Psoas muscle (tissue), 8 donors: ENCODE measurements at places on chromosomes 4 and X.

GRCh38 chrX:73668779-73669178 lies 105.8 kb downstream of the CHIC1 start:
- no peak for DNase-seq

- DNase-seq = no peak
Observed at GRCh38 chrX:34382416-34382815, 250.3 kb upstream of the FAM47A start.

GRCh38 chrX:133943507-133943906 lies 41.9 kb downstream of the GPC3 start:
- no peak for DNase-seq

DNA sequence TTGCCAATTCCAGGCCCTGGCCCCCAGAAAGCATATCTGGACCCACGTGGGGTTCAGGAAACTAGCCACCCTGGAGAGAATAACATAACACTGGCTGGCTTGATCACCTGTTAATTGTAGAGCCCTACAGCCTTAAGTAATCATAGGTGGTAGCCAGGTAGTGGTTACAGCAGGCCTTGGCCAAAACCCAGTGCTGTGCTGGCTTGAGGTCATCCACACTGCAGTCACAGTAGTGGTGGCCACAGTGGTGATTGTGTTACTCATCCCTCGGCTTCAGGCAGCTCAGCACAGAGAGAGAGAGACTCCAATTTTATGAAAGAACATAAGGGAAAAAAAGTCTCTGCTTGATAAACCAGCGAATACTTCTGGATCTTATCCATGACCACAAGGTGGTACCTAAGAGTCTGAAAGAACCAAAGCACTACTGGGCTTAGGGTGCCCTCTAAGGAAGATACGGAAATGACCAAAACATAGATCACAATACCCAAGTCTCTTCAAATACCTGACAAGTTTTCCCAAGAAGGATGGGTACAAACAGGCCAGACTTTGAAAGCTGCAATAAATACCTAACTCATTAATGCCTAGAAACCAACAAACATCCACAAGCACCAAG lies 46.6 kb upstream of the CDX4 start:
- DNase-seq = no peak

- DNase-seq = no peak
Observed at GRCh38 chrX:84046403-84046984, 141.5 kb downstream of the RPS6KA6 start.

DNA sequence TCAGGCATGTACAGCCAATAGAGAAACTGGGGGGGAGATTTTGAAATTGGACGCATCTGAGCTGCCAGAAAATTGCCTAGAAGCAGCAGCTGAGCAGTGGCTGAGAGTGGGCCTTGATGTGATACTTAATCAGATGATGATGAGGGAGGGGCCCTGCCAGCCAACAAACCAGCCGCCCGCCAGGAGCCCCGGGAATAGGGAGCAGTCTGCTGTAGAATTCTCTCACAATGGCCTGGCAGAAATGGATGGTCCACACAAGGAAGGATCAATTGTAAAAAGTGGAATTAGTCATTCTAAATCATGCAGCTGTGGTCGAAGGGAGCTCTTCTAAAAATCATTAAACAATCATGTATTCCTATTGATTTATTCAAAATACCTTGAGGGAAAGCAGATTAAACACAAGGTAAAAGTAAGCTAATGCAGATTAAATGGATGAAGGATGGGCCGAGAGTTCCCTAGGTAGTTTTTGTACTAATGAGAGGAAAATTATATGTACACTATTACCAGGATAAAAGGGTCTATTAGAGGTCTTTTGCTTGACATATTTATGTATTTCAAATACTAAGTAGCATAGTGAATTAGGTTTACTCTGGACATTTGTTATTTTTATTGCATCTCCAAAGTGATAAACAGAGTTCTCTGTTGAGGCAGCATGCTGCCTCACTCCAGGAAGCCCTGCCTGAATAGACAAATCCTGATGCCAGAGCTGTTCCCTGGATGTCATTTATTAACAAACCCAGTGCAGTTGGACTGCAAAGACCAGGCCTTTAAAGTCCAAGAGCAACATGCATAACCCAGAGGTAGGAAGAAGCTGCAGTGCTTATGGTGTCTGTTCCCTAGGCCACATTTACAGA lies 91.3 kb downstream of the NKX6-1 start:
- no peak for DNase-seq

- DNase-seq = no peak
Observed at GRCh38 chrX:103343105-103343504, 13.1 kb downstream of the TCEAL7 start.

DNA sequence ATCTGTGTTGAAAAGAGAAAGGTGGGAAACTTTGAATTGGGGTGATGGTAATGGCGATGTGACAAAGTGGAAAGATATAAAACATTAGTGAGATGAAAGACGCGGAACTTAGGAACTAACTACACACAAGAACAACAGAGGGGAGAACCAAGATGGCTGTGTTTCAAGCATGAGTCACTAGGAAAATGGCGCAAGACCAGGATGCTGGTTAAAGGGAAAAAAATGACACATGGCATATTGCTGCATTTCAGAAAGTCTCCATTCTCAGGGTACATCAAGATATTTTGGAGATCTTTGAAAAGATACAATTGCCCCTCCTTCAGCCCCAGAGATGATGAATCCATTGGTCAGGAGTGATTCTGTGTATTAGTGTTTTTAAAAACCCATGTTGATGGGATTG lies 164.4 kb downstream of the FBXO8 start:
- no peak for DNase-seq

DNA sequence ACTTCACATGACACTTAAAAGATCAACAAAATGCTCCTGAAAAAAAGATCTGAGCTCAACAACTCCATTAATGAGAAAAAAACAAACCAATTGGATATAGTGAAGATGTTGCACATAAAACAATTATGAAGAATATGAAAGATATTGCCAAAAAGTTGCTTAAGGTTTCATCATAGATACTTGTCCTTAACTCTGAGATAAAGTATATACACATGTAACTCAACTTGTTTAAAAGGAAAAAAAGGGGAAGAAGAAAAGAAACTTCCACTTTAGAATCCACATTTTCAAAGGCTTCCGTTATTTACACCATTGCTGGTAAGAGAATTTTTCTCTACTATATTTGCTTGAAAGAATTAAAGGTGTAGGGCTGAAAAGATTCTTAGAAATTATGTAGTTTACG lies 2.7 kb downstream of the AFAP1 start:
- no peak for DNase-seq

DNA sequence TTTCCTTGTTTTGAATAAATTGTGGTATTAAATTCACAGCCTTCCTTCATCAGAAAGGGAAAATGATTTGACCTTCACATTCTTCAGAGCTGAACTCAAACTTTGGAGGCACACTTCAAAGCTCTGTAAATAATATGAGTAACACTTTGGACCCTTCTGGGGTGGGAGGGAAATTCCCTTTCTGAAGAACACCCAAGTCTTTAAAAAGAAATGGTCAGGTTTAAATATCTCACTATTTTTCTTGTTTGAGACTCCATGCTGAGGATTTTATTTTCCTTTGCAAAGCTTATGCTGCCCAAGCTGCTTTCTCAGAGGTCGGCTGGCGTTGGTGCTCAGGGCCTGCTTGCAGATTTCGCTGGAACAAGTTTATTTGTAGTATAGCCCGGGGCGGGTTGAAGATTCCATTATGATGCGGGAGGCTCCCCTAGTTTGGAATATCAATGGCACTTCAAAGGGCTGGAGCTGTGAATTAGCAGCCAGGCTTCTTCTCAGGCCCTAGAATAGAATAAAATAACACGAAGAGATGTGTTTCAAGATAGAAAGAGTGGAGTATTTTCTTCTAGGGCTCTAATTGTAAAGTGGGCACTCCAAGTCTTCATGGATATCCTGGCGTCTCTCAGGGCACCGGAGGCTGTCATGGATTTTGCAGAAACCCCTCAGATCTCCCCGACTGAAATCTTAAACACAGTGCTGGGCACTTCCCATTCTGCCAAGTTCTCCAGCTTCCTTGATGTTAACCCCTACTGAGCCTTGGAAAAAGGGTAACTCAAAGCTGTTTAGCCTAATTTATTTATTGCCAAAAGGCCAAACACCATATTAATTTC lies 315.6 kb downstream of the GPAT3 start:
- no peak for DNase-seq

GRCh38 chr4:162838671-162839070 lies 328.0 kb downstream of the NAF1 start:
- no peak for DNase-seq

- DNase-seq = no peak
Observed at GRCh38 chr4:87057835-87058355, 123.1 kb downstream of the AFF1 start.

- DNase-seq = no peak
Observed at GRCh38 chrX:38754102-38754790, 47.0 kb upstream of the MID1IP1 start.

DNA sequence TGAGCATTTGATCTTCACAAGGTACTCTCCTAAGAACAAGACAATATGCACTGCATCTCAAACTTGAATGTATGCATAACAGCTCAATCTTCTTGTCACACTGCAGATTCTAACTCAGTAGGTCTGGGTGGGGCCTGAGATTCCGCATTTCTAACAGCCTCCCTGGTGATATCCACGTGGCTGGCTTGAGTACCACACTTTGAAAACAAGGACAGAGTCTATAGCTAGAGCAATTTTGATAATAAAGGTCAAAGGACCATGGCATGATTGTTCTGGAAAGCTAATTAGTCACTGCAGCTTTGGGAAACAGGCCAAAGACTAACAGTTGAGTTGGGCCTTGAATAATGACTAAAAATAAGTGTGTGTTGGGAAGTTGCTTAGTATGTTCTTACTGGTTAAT lies 213.3 kb downstream of the GBA3 start:
- DNase-seq = no peak

DNA sequence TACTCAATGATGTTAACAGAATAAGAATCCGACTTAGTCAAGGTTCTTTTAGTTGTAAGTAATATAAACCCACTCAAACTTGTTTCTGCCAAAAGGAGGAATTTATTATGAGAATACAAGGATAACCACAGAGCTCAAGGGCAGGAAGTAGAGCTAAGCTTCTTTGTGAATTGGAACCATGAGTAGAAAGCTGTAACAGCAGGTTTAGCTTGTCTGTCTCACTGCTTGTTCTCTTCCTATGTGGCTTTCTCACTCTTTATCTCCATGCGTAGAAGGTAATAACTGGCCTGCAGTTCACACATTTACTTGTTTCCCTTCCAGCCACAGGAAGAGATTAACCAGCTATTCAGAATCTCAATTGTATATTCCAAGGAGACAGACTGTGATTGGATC lies 378.3 kb downstream of the PPP1R2C start:
- no peak for DNase-seq

DNA sequence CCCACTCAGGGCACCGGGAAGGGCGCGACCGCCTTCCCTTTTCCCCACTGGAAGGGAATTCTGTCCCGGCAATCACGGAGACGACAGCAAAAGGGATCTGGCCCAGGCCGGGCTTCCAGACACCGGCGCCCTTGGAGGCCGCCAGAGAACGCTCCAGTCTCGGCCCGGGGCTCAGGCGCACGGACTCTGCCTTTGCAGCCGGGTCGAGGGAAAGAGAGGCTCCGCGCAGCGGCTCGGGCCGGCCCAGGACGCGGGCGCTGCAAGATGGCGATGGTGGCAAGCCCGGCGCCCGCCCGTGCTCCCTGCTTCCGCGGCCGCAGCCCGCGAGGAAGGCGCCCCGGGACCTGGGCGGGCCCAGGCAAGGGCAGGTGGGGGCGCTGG lies 1.1 kb downstream of the CTBP1 start:
- DNase-seq = no peak

GRCh38 chrX:8955511-8955910 lies 78.4 kb downstream of the FAM9B start:
- DNase-seq = no peak

DNA sequence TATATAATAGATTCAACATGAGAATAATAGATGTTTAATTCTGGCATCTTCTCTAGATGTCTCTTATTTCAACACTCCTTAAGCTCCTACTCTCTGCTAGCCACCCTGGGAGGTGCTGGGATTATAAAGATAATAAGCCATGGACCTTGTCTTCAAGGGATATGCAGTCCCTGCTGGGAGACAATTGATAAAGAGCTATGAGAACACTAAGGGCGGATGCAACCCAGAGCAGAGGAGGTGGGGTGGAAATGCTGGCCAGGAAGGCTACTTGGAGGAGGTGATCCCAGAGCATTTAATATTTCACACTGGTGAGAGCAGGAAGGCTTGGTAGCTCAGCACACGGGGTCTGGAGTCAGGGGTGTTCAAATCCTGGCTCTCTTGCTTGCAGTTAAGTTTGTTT lies 18.3 kb upstream of the PGRMC2 start:
- DNase-seq = no peak

GRCh38 chr4:48141048-48141447 lies 7.0 kb upstream of the TXK start:
- no peak for DNase-seq

GRCh38 chrX:154368630-154369448 lies 5.6 kb downstream of the FLNA start:
- peak; percentile 83 for DNase-seq
